HFFc6 (cell line): ENCODE measurements at places on chromosomes 7 and 10.

- DNase-seq = no peak
These were observed at the start of gene TMEM178B for GRCh38 chr7:141073641-141074161. Gene TMEM178B, plus strand, starts transcription at chr7:141074064.

- DNase-seq = no peak
These were observed 326.2 kb upstream of the AUTS2 start for GRCh38 chr7:69272101-69272500.

GRCh38 chr10:36640626-36641025, 484.8 kb upstream of the ANKRD30A start:
- no peak for DNase-seq

GRCh38 chr7:158396982-158397862, 190.4 kb downstream of the PTPRN2 start:
- DNase-seq = no peak

DNA sequence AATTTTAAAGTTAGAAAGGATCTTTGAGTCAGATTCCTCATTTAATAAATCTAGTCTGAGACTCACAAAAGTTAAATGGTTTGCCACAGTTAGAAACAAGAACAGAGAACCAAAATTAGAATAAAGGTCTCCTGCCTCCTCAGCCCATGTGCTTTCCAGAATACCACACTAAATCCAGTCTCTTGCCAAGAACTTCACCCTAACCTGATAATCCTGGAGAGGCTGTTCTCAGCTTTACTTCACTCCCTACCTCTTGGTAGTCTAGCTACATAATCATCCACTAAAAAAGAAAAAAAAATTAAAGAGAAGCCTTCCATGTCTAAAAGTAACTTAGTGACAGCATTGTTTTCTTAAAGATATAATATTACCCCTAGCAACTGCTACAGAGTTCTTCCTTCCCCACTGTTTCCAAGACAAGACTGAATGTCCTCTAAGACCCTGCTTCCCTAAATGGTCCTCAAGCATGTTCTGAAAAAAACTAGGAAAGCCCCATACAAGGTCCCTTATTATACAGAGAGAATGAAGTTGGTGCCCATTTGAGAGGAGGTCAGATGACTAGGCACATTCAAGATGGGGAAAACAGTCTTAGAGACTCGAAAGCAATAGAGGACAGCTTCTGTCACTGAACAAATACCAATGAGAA, 56.8 kb downstream of the ZNF438 start:
- DNase-seq = no peak

GRCh38 chr10:106919871-106920282, 244.6 kb downstream of the SORCS1 start:
- no peak for DNase-seq

GRCh38 chr7:20395104-20395503, 64.4 kb downstream of the ITGB8 start:
- DNase-seq = no peak

GRCh38 chr7:3439333-3440030, 138.4 kb downstream of the SDK1 start:
- peak; percentile 1 for DNase-seq

DNA sequence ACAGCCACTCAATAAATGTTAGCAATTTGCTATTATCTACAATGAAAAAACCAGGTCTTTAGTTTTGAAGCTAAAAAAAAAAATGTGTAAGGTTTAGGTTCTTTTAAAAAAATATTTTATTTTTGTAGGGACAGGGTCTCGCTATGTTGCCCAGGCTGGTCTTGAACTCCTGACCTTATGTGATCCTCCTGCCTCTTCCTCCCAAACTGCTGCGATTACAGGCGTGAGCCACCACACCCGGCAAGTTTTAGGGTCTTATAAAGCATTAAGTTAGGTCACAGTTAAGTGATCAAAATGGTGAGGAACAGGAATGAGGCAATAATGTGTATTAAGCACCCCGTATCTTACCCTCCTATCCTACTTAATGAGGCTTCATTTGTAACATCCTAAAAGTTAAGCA, 774 bp downstream of the SEM1 start:
- no peak for DNase-seq

DNA sequence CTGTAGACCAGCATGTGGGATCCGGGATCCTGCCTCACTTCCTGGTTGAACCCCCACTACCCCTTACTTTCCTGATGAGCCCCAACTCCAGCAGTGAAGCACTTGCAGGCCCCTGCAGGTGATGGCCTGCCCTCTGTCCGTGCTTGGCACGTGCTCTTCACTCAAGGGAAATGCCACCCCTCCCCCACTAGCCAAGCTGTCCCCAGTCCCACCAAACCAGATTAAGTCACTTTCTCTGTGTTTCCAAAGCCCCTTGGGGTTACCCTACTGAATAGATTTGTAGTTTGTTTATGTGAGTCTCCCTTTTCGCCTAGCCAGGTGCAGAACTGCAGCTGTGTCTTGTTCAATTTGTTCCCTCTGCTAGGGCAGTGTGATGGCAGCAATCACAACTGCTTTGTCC, 121.7 kb downstream of the WDFY4 start:
- no peak for DNase-seq

GRCh38 chr10:10826125-10826524, 191.5 kb upstream of the CELF2 start:
- DNase-seq = peak; percentile 87

DNA sequence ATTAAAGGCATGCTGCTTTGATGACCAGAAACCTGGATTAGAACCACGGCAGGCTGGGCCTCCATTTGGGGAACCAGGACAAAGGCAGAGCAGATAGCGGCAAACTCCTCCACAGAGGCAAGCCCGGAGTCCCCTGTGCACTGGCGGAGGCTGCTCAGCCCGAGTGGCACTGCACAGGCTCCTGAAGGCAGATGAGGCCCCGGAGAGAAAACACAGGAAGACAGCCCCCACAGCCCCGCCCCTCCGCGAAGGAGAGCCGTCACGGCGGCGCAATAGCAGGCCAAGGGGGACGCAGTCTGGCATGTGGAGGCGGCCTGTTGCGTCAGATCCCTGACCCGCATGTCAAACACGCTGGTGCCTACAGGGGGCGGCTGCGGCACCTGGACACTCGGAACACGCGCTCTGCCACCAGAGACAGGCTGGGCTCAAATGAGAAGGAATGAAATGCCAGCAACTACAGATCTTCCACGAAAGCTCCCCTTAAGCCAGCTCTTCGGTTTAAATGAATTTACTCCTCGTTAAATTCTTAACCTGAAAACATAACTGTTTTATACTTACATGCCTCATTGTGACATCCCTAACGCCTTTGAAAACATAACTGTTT, 128.5 kb downstream of the MAD1L1 start:
- DNase-seq = peak; percentile 87

DNA sequence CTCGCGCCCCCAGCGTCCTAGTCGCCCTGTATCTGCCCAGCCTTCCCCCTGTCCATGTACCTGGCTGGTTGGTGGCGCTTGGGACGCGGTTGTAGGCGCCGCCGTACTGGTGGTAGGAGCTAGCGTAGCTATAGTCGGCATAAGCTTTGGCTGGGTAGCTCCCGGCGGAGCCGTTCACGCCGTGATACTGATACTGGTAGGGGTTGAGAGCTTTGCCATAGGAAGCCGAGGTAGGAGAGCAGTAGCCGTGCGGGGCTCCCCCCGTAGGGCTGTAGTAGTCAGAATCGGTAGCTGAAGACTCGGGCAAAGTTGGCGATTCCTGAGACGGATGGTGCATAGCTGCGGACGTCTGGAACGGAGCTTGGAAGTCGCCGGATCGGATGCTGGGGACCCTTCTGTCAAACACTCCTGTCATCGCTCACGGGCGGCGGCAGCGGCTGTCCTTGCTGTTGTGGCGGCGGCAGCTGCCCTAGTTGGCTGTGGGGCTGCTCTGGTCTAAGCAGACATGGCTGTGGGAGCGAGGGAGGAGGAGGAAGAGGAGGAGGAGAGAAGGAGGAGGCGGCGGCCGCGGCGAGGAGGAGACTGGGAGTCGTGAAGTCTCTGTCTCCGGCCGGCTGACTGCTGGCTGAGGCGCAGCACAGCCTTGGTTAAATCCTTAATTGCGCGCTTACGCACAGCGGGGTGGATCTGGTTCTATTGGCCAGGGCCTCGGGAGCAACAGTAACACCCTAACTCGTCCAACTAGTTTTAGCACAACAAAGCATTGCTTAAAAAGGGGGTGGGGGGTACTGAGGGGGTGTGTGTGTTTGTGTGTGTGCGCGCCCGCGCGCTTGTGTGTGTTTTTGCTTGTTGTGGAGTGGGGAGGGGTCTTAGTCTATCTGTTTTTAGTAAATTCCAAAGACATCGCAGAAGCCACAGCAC, at the start of gene DLX5:
DLX5 (minus strand) TSS at position 623 of the 921 bp plus-strand sequence; CDS start at position 415, 208 bp downstream.
- no peak for DNase-seq

DNA sequence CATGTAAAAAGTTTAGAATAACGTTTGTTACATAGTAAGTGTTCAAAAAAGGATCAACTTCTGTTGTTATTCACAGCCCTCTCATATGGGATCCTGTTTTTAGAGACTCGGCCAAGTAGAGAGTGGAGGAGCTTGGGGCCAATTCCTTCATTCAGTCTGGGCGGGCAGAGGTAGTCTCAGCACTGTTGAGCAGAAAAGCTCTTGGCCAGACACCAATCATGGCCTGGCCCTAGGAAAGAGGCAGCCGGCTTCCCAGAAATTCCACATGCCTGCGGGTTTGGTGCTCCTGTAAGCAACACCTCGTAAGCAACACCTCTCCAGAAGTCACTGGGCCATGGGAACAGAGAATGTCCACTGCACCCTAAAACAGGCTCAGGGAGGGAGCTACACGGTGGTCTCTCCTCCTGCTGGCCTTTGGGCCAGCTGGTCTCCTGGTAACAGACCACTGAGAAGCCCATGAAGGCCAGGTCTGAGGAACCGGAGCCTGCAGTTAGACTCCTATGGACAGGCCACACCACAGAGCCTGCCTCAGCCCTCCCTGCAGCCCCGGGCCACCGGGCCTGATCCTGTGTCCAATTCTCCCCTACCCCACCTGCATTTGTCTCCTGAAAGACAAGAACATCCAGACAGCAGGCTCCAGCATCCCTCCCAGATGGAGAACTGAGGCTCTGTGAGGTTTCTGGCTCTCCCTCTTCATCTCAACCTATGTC, 149.1 kb downstream of the GRID1 start:
- DNase-seq = no peak

DNA sequence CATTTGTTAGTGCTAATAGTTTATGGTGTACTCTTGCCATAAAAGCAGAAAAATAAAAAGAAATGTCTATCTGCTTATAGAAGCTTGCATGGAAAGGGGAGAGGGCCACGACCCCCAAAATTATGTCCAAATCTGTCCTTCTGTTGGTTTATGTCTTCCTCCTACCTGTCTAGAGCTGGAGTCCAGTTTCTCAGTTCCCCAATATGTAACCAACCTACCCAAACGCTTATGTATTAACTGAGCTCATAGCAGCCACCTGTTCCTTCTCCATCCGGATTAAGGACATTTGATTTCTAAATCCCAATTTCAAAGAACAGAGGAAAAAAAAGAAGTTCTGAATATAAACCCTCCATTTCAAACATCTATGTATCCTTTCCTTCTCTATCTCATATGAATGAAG, 30.3 kb upstream of the TPK1 start:
- DNase-seq = no peak

DNA sequence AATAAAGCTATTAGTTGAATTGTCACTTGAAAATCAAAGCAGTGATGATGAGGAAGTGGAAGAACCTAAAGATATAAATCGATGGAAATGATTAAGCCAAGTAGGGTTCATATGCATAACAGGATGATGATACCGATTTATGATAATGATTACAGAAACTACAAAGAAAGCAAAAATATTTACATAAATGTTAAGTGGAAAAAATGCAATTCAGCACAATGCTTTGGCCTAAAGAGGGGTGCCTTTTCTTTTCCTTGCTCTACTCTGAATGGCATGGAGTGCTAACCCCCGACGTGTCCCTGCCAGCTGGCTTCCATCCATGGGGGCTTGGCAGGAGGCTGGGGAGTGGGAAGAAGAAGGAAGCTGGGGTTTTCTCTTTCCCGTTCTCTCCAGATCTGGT, 240.3 kb downstream of the GATA3 start:
- DNase-seq = no peak

- no peak for DNase-seq
These were observed 6.9 kb upstream of the UBE2H start for GRCh38 chr7:129959471-129960203.

DNA sequence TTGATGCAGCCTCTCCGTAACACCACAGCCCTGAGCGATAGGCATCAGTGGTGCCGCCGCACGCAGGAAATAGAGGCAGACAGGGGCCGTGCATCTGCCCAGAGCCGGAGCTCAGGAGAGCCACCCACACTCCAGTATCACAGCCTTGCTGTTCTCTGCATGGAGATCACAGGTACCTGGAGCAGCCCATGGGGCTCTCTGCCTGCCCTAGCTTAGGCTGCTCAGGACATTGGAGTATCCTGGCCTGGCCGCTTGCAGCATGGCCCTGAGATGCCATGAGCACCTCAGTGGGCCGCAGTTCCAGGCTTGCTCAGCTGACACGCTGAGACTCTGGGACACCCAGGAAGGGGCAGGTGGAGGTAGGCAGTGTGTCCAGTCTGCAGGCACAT, 47.0 kb downstream of the ELFN1 start:
- no peak for DNase-seq

DNA sequence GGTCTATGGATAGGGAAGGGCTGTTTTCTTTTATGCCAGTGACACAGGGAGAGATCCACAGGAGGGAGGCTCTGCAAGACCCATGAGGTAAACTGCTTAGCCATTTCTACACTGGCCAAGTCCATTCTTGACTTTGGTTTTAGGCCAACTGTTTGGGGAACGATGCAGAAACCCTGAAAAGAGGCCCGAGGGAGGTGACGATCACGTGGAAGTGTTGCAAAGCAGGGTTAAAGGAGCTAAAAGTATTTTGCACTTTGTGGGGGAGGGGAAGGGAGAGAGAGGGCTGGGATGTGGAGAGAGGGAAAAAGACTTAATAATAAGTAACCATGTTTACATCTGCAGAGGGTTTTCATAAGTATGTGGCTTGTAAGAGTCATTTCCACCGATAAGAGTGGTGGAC, 239.7 kb downstream of the EMX2 start:
- no peak for DNase-seq

- DNase-seq = no peak
These were observed 16.0 kb upstream of the KIF5B start for GRCh38 chr10:32072025-32072800.

- DNase-seq = no peak
These were observed 1.6 kb downstream of the TAC1 start for GRCh38 chr7:97733276-97734161.

DNA sequence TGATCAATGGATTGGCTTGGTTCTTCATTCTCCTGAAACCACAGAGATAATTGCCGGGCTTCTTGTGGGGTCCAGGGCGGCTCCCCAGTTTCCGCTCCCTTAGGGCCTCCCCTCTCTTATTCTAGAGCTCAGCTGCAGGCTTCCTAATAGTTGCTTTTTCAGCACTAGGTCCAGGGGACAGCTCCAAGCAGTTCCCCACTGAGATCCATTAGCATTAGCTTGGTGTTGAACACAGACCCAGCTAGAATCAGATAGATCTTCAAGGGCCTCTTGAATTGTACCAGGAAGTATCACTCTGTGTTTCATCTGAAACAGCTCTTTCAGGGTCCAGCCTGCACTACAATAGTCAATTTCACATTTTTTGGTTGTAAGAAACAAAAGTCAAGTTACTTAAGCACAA, 238.7 kb downstream of the SEC23IP start:
- no peak for DNase-seq

DNA sequence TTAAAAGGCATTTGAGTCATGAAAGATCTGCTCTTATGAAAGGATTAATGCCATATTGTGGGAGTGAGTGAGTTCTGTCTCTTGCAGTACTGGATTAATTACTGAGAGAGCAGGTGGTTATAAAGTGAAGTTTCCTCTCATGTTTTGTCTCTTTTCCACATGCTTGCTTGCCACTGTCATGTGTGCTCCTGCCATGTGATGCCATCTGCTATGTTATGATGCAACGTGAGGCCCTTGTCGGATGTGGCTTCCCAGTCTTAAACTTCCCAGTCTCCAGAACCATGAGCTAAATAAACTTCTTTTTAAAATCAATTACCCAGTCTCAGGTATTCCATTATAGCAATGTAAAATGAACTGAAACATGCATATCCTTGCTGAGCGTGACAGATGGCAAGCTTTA, 22.7 kb upstream of the TCTN3 start:
- DNase-seq = no peak
